ENCODE measurements at places on chromosomes 7 and 10.

- no peak for DNase-seq
Observed at GRCh38 chr10:131677671-131678070, 223.1 kb upstream of the PPP2R2D start.

- no peak for DNase-seq
Observed at GRCh38 chr10:91104193-91105041, 116.0 kb upstream of the PCGF5 start.

GRCh38 chr10:92492748-92493240 is 81.1 kb downstream of the IDE start:
- no peak for DNase-seq

DNA sequence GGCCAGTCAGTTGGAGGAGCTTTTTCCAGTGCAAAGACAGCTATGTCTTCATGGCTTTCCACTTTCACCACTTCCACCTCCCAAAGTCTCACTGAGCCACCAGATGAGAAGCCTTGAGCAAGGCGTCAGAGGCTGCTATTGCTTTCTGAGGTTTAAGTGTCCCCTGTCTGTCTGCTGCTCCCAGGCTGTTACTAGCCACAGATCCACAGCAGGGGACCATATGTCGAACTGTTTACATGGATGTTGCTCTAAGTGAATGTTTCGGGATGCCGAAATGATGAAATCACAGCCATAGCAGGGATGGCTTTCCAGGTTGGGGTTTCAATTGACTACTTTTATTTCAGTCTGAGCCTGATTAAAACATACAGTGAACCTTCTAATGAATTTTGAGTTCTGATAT is 88.5 kb downstream of the AVL9 start:
- DNase-seq = no peak

DNA sequence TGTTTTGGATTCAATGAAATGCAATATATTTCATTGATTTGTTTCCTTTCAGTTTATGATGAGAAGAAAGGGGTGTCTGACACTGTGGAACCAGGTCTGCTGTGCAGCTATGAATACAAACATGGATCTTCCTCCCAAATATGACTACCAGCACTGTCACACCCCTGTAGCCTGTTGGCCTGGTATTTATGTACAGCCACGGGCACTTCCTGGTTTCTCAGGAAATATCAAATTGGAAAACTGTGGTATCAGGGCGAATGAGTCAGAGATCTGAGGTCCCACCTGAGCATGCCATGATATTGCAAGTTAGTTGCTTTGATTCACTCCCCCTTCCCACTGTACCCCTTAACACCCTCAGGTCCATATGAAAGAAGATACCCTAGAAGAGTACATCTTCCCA is 87.8 kb downstream of the DNMBP start:
- DNase-seq = no peak

GRCh38 chr10:120433141-120433540 is 23.9 kb upstream of the PLPP4 start:
- DNase-seq = no peak

DNA sequence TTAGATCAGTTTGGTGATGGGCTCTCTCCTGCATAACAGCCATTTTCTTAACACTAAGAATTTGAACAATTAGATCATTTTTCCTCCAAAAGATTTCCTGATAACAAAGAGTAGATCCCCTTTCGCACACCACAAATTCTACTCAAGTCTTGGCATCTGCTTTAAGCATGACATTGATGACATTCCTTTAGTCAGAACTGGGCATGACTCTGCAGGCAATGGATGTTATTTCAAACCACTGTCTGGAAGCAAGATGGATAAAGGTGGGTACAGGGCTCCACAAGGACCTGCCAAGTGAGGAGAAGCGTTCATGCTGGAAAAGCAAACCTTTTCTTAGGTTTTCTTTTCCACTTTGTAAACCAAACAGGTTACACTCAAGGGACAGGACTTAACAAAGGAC is 123.5 kb downstream of the GLCCI1 start:
- no peak for DNase-seq

GRCh38 chr7:18491871-18492270 is 3.7 kb upstream of the HDAC9 start:
- no peak for DNase-seq

- peak; percentile 12 for DNase-seq
Observed at GRCh38 chr7:31122649-31123058, 70.5 kb downstream of the ADCYAP1R1 start.

DNA sequence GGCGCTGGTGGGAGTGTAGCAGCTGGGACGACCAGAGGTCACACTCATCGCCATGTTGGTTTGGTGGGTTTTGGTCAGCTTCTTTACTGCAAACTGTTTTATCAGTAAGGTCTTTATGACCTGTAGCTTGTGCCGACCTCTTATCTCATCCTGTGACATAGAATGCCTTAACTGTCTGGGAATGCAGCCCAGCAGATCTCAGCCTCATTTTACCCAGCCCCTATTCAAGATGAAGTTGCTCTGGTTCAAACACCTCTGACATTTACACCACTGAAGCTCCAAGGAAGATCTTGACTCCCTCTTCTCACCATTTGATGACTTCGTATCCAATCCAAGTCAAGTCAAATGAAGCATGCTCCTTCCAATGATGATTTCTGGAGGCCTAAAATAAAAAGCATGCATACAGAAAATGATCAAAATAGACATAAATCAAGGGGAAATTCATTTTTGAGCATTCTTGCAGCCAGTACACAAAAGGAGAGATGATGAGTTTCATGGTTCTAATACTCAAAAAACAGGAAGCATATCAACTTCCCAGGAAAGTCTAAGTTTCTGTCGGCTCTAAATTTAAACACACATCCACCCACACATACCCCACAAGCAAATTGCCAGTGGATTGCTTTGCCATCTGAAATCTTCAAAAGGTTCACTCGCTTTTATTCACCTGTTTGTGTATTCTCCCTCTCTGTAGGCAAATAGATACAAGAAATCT is 2.4 kb upstream of the PSMG3 start:
- no peak for DNase-seq

DNA sequence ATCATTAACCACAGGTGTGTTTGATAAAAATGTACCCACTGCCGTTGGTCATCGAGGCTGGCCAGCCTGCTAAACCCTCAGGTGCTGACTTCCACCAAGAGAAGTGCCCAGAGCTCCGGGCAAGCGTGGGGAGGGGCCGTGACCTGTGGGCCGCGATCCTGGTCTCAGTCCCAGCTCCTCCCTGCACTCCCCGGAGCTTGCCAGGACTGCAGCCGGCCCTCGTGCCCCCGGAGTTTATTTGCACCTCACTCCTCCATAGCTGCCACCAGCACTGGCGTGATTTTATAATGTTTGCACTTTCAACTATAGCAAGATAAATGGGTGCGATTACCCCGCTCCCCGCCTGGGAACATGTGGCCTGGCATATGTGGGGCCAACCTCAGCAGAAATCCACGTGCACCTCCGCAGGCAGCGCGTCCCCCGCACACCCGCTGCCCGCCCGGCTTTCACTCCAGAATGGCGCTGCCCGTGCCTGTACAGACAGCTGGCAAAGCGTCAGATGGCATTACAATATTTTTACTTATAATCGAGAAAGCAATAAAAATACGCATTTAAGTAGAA is 30.8 kb downstream of the UNCX start:
- no peak for DNase-seq

GRCh38 chr10:111323389-111323966 is 246.6 kb downstream of the ADRA2A start:
- no peak for DNase-seq

GRCh38 chr10:6987536-6987945 is 407.5 kb upstream of the PRKCQ start:
- DNase-seq = no peak

- DNase-seq = no peak
Observed at GRCh38 chr7:90552521-90552920, 43.6 kb upstream of the CDK14 start.

GRCh38 chr7:707296-708000 is 19.1 kb upstream of the DNAAF5 start:
- no peak for DNase-seq

GRCh38 chr10:80400136-80400804 is 8.1 kb upstream of the PRXL2A start:
- no peak for DNase-seq

GRCh38 chr10:99564361-99564760 is 31.6 kb downstream of the NKX2-3 start:
- no peak for DNase-seq

GRCh38 chr7:2794836-2795636 is 49.1 kb downstream of the GNA12 start:
- no peak for DNase-seq

DNA sequence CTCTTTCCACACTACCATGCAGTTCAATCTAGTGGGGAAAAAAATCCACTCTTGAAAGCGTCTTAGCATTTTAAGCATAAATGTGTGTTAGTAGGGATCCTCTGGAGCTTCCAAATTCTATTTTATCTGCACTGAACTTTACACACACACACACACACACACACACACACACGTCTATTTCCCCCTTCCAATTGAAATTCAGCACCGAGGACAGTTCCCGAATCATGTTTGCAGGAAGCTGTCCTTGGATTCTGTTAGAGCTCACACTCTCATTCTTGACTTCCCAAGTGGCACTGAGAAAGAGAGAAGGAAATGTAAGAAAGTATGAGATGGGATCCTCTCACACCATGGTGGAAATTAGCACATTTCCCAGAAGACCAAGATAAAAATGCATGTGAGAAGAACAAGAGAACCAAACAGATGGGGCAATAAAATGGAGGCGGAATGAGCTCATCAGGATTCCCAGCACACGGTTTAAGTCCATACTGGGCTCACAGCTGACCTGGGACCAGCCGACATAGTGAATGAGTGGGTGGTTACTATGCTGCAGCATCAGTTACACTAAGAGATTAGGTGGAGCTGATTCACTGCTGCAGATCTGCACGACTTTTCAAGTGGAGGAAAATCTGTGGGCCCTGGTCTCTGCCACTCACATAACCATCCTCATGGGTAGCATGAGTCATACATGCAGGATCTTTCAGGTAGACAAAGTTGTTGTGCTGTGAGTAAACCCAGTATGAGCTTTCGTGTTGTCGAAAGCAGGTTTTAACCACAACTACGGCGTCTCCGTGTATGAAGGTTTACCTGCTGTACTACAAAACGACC is 3.3 kb upstream of the NPTX2 start:
- no peak for DNase-seq

DNA sequence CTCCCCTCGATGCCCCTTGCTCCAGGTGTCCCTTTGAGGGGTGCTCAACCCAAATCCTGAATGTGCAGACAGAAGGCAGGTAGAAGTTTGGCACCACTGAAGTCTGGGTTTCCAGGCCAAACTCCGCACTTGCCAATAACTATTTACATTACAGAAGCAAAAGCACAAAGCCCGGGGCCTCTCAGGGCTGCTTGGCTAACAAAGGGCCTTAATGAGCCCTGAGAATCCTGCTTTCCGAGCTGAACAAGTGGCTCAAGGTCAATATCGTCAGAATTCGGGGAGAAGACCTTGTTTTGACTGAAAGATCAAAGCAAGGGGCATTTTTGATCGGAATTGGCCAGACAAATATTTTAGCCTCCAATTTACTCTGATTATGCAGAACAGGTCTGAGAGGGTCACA is 189.9 kb downstream of the HERPUD2 start:
- DNase-seq = no peak

- no peak for DNase-seq
Observed at GRCh38 chr10:42543840-42544372, 94.5 kb downstream of the ZNF33B start.

DNA sequence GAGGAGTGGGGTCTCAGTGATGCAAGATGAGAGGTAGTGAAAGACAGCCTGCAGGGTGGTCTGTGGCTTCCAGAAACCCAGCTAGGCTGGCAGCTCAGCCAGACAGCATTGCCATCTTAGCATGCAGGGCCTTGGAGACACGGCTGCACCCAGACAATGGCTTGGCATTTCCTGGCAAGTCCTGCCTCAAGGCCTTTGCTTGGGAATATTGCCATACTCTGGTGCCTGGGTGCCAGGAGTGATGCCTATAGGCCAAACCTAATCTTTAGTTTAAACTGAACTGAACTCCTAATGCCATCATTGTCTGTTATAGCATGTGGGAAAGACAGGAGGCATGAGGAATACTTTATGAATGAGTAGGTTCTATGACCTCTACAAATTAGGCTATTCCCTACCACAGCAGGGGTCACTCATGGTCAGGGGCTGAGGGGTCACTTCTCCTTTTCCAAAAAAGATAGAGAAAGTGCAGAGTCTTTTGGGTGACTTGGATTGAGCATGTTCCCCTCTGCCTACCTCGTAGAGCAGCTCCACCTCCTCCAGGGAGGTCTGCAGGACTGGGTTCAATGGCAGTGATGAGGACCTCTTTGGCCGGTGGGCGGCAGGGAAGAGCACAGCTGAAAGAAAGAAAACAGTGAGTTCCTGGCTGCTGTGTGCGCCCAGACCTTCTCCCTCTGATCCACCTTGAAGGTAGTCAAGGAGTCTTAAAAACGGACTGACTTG is 8.8 kb upstream of the SLC13A4 start:
- no peak for DNase-seq

GRCh38 chr7:36638140-36638539 is 86.2 kb downstream of the AOAH start:
- no peak for DNase-seq

- DNase-seq = no peak
Observed at GRCh38 chr10:93026072-93026471, 34.5 kb upstream of the CYP26C1 start.

- no peak for DNase-seq
Observed at GRCh38 chr10:105743343-105744056, 1102.4 kb downstream of the SORCS3 start.

- no peak for DNase-seq
Observed at GRCh38 chr7:105682341-105683060, 101.2 kb upstream of the EFCAB10 start.

DNA sequence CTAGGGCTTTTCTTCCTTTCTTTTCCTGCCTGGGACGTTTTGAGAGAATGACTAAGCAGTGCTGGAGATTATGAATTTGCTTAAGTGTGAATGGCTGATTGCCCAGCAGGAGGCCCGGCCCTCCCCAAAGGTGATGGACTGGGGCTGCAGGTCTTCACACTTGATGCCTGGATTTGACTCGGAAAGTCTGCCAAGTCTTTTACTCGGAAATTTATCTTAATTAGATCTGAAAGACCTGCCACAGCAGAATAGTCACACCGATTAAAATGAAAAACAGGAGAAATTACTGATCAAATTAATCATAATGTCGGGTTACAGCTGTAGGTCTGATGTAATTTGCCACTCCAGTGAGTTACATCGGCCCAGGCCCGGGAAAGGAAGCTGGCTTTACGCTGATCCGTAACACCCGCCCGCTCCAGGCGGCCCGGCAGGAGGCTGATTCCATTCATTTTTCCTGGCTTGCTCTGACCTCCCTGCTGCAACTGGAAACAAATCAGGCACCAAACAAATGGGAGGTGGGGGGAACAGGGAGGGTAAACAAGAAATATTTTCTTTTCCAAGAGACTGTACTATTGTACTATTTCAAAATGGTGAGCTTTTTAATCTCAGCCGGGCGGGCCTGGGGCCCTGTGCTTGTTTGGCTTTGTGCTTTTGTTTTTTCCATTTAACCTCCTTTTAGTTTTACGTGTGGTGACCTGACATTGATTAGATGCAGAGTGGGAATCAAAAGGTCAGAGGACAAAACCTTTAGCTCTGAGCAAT is 212.4 kb upstream of the YAE1 start:
- no peak for DNase-seq

- DNase-seq = no peak
Observed at GRCh38 chr10:96714031-96714590, 6.2 kb downstream of the PIK3AP1 start.

Data from stimulated activated CD8-positive, alpha-beta memory T cell treated with anti-CD3 and anti-CD28 coated beads, Interleukin-15, amount 100 ng/mL, for 48 hours (primary cell).